ENCODE measurements at places on chromosomes 7 and 10.

DNA sequence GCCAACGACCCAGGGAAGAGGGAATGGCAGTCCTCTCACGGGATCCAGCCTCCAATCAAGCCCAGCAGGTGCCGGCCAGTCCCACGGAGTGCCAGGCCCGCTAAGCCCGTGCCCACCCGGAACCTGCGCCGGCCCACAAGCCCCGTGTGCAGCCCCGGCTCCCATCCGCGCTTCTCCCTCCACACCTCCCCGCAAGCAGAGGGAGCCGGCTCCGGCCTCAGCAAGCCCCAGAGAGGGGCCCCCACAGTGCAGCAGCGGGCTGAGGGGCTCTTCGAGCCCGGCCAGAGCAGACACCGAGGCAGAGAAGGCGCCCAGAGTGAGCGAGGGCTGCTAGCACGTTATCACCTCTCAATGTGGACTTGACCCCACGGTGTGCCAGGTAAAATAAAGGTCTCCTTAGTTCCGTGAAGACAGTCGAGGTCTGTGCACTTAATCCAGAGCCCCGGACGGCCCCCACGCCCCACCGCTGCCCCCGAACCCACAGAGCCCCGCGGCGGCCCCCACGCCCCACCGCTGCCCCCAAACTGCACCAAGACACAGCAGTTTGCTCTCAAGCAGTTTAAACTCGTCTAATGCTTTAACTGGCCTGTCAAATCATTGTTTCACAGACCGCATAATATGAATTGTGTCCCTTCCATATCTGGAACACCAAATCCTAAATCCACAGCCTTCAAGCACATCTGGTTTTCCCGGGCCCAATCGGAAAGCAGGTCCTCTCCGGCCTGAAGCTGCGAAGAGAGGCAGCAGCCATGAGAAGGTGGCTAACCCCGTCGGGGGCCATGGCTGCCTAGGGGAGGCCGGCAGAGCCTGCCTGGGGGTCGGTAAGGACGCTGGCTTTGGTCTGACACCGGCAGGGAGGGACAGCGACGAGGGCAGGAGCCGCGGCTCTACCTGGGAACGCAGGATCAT, 307.8 kb downstream of the PTPRN2 start:
- no peak for DNase-seq

DNA sequence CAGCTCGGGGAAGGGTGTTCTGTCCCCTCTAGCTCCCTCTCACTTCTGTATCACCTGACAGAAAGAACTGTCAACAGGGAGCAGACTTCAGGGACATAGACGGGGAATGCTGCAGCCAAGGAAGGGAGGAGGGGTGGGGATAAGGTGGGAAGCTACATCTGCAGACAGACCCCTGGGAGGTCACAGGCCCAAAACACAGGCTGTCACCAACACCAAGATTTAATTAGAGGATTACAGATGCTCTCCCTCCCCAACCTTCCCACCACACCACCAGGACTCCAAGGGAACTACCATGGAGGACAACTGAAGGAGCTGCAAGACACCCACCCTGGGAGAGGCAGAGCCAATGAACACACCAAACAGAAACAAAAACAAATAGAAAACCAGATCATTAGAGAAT, 425.2 kb upstream of the VSTM2A start:
- no peak for DNase-seq

DNA sequence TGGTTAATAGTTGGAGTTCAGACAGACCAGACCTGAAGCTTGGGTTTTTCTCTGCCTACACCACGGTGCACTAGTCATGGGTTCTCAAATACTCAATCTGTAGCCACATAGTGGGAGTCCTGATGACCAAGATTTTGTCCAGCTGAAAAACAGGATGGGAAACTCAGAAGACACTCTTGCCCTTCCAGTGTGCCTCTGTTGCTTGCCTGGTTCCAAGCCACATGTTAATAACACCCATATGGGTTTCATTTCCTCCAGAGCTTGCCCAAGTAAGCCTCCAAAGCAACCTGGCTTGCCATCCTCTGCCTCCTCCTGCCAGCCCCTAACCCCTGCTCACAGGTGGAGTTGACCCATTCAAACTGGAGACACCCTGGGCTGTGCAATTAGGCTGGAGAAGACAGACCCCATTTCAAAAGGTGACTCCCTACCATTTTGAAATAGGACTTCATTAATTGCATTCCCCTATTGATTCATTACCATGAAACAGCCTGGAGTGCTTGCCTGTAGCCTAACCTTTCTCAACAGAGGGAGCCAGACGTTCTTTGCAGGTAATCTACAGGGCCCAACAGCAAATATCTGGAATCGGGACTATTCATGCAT, 108.0 kb upstream of the HABP2 start:
- DNase-seq = no peak

DNA sequence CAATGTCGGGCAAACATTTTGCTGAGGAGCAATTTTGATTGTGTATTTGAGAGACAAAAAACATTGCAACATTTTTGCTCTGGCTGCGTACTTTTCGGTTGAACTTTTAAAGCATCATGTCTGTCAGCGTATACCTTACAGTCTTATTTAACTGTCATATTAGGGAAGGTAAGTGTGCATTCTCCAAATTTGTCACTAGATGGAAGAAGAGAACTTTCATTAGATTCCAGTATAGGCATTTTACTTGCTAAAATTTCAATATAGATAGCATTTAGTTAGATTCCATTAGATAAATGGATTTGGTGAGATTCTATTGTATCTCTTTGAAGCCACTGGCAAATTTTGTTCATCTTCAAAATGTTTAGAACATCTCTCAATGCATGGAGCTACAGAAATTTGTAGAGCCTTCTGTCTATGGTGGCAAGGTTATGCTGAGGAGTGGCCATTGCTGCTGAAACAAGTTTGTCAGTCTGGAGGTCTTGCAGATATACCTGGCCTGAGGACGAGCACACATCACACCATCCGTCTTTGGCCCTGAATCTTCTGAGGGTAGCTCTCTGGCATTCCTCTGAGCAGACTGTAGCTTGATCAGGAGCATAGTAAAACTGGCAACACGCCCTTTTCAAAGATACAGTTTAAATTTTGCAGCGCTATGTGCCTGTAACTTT, 437.5 kb upstream of the MBL2 start:
- no peak for DNase-seq

DNA sequence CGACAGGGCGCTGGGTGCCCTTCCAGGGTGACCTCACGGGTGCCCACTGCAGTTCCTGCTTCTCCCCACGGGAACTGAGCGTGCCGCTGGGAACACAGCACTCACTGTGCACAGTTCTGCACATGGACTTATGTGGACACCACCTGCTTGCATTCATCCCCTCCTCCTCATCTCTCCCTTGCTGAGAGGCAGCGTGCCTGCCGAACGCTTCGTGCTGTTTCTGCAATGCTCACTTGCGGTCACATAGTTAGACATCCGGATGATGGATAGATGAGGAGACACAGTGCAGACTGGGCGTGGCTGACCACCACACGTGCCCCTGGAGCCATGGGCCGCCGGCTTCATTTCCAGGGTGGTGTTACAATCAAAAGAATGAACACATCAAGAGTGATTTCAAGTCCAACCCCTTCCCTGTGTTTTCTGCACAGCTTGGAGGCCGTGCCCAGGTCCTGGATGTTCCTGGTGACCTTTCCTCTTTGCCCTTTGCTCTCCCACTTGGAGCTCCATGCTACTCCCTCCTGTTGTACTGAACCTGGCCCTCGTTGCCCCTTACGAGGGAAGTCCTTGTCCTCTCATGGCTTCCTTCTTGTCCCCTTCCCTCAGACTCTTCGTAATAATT, 119.4 kb downstream of the VIPR2 start:
- no peak for DNase-seq

GRCh38 chr7:3404501-3404900, 103.4 kb downstream of the SDK1 start:
- DNase-seq = no peak

DNA sequence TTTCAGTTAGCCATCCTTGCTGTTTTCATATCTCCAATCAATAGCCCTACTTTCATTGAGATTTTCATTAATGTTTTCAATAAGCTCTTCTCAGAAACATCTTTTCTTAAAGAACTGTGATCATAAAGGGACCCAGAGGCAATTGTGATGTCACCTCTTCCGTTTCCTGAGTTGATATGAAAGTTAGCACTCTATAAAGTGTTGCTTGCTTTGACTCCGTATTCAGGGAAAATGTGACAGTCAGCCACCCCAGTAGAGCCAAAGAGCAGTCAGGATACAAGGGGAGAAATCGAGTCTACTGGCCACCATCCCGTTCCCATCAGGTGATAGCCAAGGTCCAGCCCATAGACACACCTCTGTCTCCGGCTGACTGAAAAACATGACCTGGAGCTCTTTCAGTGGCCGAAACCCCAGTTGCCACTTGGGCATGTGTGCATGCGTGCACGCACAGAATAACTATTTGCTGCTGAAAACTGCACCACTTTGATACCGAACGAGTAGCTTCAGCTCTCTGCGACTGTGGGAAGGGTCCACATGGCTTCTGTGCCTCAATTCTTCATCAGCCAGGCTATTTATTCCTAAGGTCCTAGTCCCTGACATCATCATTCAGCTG, 291.4 kb downstream of the USP6NL start:
- DNase-seq = no peak

DNA sequence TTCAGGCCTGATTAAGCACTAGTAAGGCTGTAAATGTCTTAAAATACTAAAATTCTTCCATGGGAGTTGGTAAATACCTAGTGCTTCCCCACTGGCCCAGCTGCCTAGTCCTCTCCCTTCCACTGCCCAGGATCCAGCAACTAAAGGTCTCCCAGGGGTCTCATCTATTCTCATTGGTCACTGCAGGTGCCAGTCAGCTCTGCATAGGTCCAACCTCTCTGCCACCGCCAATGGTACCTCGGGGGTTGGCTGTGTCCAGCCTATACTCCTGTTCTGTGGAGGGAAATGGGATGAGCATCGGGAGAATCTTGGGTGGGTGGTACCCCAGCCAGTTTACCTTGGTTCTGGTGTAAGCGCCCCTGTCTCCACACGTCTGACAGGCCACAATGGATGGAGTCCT, 6.1 kb upstream of the CREB5 start:
- no peak for DNase-seq

DNA sequence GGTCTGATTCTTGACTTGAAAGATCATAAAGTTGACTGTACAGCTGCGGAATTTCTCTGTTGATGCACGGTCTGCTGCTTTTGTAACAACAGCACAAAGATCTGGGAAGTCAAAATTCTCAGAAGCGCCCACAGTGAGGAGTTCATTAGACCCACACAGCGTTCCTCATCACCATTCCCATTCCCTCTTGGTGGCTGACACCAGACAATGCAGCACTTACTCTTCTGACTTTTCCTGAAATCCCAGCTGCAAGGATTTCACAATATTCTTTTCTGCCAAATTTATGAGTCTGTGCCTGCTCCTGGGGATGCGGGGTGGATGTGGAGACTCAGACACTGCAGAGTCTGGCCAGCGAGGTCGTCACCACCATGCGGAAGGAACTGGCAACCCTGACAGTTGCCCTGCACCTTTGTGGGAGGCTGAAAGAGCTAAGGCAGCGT, 233.9 kb downstream of the FANK1 start:
- DNase-seq = no peak

GRCh38 chr7:75876126-75876881, 2.5 kb upstream of the RHBDD2 start:
- DNase-seq = no peak

- no peak for DNase-seq
Observed at GRCh38 chr10:121244818-121245217, 353.4 kb downstream of the FGFR2 start.

DNA sequence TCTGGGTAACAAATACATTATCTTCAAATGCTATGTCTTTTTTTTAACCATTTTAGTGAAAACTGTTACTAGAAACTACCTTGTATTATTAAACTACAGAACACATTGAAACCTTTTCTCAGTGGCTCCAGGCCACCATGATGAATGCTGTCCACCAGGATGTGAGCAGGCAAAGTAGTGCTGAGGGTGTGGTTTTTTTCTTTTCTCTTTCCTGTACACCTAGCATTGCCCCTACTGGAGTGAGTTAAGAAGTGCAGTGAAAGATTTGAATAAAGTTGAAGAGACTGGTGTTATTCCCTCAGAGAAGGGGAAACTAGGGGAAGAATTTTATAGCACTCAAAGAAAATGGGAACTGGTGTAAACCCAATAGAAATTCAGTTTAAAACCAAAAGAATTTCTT, 120.0 kb upstream of the SAMD8 start:
- DNase-seq = no peak

DNA sequence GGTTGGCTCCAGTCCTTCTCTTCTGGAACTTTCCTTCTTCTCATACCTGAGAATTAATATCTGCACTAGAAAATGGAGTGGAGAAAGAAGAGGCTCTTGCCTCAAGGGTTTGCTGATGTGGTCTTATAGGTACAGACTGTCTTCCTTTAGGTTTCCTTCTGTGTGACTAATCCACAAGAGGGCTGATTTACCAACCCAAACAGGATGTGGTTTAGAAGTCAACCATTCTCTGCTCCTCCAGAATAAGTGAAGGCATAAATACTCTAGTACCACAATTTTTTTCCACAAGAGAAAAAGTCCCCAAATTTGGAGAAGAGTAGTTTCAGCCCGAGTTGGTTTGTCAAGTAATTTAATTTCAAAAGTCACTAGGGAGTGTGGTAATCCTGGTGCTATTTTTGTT, 85.8 kb downstream of the NRP1 start:
- DNase-seq = no peak

DNA sequence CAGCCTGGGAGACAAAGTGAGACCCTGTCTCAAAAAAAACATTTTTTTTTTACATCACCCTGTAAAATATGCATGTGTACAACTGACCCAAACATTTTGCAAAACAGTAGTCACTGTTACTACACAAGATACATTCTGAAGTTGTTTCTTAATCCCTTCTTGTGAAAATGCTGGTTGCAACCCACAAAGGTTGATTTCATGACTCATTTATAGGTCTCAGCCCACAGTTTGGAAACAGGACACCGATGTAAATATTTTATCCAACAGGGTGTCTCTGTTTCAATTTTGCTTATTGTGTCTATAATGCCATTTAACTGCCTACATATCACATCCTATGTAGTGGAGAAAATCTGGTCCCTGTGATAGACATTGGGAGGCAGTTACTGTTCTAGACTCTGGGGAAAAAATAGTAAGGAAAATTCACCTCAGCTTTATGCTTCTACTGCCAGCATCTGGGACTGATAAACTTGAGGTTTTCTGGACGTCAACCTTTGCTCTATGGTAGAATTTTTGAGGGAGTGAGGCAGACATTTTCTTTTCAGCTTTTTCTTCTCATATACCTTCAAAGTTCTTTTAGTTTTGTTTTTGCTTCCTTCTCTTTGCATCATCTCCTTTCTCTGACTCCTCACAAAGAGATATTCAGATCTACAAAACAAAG, 1.6 kb upstream of the RAB19 start:
- DNase-seq = no peak

DNA sequence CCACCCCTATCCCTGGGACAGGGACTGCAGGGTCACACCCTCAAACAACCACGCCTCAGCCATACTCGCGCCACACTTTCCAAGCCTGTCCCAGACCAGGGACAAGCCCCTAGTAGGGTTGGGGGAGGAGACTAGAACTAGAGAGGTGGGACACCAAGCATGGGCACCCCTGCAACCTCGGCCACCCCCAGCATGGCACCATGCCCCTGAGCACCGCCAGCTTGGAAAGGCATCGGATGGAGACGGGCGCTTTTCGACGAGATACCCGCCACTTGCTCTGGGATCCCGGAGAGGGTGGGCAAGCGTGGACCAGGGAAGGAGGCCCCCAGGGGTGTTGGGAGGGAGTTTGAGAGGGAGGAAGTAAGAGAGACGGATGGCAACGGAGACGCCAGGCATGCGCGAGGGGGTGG, 13.1 kb upstream of the KMT2E start:
- no peak for DNase-seq

GRCh38 chr10:33005322-33006301, 47.6 kb upstream of the ITGB1 start:
- no peak for DNase-seq

Data from stimulated activated CD8-positive, alpha-beta memory T cell treated with anti-CD3 and anti-CD28 coated beads, Interleukin-12 subunit alpha, Interleukin-12 subunit beta, amount 100 ng/mL, for 1 hour (primary cell).